Suprapubic skin (tissue), 4 donors: ENCODE measurements at places on chromosomes 2 and 18. TPM values are rescaled to one million over a fixed set of nuclear protein-coding genes. Genes with fewer than 3 reads are reported as not detected.

DNA sequence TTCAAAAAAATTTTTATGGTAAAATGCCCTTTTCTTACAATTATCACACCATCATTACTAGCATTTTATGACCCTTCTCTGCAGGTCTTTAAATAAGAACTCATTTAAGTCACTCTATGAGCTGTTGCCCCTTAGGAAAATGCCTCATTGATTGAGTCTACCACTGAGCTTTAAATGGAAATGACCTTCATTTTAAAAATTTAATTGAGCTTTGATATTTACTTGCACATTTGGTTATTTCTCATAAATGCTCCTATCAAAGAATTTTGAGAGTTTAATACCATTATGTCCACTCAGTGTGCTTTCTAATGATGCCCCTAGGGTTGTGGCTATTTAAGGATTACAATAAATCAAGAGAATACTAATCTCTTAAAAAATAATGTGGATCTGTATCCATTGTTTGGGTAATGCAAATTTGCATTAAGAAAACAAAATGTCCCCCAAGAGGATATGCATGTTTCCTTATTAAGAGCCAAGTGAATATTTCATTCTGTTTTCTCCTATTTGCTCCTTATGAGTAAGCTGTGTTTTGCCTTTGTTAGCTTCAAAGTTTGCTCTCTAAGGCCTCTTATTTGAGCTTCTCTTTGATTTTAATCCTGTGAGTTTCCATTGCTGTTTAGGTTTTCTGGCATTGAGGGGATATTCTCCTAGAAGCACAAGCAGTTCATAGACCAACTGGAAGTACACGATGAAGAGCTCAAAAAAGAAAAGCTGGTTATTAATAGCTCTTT lies 69.8 kb downstream of the CERS6 start:
- no peaks in the 10 kb centered on the region for H3K27me3 ChIP-seq
- peaks cover 87% of the 10 kb centered on the region for H3K4me1 ChIP-seq
- H3K27ac ChIP-seq, result peak overlapping the region; percentile 81

ALLC gene
- total RNA-seq, result not detected

DNA sequence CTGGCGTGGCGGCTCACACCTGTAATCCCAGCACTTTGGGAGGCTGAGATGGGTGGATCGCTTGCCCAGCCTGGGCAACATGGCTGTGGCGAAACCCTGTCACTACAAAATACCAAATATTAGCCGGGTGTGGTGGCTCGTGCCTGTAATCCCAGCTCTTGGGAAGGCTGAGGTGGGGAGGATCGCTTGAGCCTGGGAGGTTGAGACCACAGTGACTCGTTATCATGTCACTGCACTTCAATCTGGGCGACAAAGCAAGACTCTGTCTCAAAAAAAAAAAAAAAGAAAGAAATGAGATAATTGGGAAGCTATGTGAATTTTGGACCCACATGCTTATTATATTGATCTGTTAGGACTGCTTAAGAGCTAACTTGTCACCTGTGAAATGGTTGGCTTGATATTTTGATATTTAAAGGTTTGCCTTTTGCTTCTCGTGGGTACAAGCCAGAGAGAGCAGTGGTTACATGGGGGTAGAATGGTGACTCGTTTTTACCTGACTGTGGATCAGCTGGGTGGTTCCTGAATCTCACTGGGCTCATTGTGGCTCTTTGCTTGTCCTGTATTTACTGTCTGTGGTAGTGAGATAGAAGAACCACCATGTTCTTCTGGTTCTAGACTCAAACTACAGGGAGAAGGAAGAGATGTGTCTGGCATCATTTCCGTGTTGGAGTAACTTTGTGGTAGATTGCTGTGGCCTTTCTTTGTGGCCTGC lies 28.9 kb downstream of the ZNF532 start:
- no peak overlapping the region for H3K27ac ChIP-seq
- DNase-seq, result no peak
- peaks cover 5% of the 10 kb centered on the region for H3K36me3 ChIP-seq
- peaks cover 22% of the 10 kb centered on the region for H3K4me1 ChIP-seq

MARCO gene
- total RNA-seq, result 0.68 TPM

GRCh38 chr2:10911291-10912075 lies at the start of gene KCNF1:
Gene KCNF1, plus strand, starts transcription at chr2:10911934. Its CDS starts 493 bp downstream, at chr2:10912427.
- peak within 1 kb of the TSS; percentile 44 for H3K4me3 ChIP-seq
- no peak within 1 kb of the TSS for H3K27ac ChIP-seq
- H3K27me3 ChIP-seq, result peaks cover 54% of the 10 kb centered on the region

GRCh38 chr2:151465771-151466170 lies 56.1 kb downstream of the RIF1 start:
- no peak for DNase-seq
- H3K4me3 ChIP-seq, result no peak overlapping the region
- no peaks in the 10 kb centered on the region for H3K4me1 ChIP-seq
- H3K27me3 ChIP-seq, result no peaks in the 10 kb centered on the region

PSTPIP2 gene
- total RNA-seq, result 33.6 TPM

- no peaks in the 10 kb centered on the region for H3K4me1 ChIP-seq
- no peak overlapping the region for H3K27ac ChIP-seq
- H3K4me3 ChIP-seq, result no peak overlapping the region
- no peaks in the 10 kb centered on the region for H3K36me3 ChIP-seq
- DNase-seq, result no peak
- peaks cover 11% of the 10 kb centered on the region for H3K27me3 ChIP-seq
These were observed 100.4 kb downstream of the MMADHC start for GRCh38 chr2:149487189-149487588.

MCM6 gene
- 6.7 TPM for total RNA-seq

BOLL gene
- not detected for total RNA-seq

ZC3H8 gene
- total RNA-seq, result 10.1 TPM

GRCh38 chr18:30359521-30359920 lies 683.0 kb downstream of the DSC3 start:
- H3K27me3 ChIP-seq, result no peaks in the 10 kb centered on the region
- no peaks in the 10 kb centered on the region for H3K36me3 ChIP-seq
- H3K27ac ChIP-seq, result no peak overlapping the region
- H3K4me3 ChIP-seq, result no peak overlapping the region
- DNase-seq, result no peak

DNA sequence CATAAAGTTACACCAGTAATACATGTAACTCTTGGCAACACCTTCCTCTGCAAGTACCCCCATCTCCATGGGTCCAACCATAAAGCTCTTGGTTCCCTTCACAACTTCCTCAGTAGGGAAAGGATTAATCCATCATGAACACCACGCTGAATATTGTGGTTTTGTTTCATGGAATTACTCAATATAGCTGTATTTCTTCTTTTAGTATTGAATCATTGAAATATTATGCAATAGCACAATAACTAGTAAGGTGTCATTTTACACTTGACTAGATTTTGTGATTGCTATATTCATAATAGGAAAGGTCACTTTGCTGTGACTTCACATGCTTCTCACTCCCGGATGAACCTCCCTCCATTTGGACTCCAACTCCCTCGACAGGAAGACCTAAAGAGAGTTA lies 29.7 kb upstream of the PID1 start:
- H3K4me3 ChIP-seq, result no peak overlapping the region
- H3K36me3 ChIP-seq, result no peaks in the 10 kb centered on the region
- H3K27me3 ChIP-seq, result no peaks in the 10 kb centered on the region
- peak overlapping the region; percentile 1 for H3K27ac ChIP-seq

GRCh38 chr2:2263196-2263829 lies 67.8 kb downstream of the MYT1L start:
- no peaks in the 10 kb centered on the region for H3K4me1 ChIP-seq
- no peak for DNase-seq
- no peaks in the 10 kb centered on the region for H3K36me3 ChIP-seq
- no peaks in the 10 kb centered on the region for H3K27me3 ChIP-seq
- no peak overlapping the region for H3K4me3 ChIP-seq

- no peak for DNase-seq
- no peak overlapping the region for H3K4me3 ChIP-seq
- H3K36me3 ChIP-seq, result no peaks in the 10 kb centered on the region
- H3K27me3 ChIP-seq, result no peaks in the 10 kb centered on the region
- no peaks in the 10 kb centered on the region for H3K4me1 ChIP-seq
- no peak overlapping the region for H3K27ac ChIP-seq
These were observed 40.6 kb downstream of the CHST10 start for GRCh38 chr2:100376836-100377235.

PSME4 gene
- 66.1 TPM for total RNA-seq

DNA sequence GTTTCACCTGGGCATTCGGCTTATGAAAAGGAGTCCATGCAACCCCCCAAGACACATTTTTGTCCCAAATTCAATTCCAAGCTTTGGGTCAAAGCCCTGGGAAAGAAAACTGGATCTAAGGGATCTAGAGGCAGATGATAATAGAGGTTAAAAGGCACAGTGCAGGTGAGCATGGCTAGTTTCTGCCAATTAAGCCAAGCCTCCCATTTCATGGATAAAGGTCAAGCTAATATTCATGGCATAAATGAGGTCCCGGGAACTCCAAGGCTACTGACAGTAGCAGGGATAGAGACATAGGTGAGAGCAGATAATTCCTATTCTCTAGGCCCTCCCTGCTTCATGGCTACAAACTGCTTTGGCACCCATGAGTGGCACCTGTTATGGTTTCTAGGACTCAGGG lies 83.1 kb downstream of the CAMKMT start:
- no peak overlapping the region for H3K4me3 ChIP-seq
- no peak overlapping the region for H3K27ac ChIP-seq
- no peaks in the 10 kb centered on the region for H3K4me1 ChIP-seq
- no peak for DNase-seq
- H3K36me3 ChIP-seq, result no peaks in the 10 kb centered on the region
- H3K27me3 ChIP-seq, result no peaks in the 10 kb centered on the region

GRCh38 chr2:62065243-62065642 lies 130.7 kb upstream of the B3GNT2 start:
- no peak for DNase-seq
- H3K36me3 ChIP-seq, result no peaks in the 10 kb centered on the region
- H3K27me3 ChIP-seq, result no peaks in the 10 kb centered on the region
- H3K4me1 ChIP-seq, result no peaks in the 10 kb centered on the region
- no peak overlapping the region for H3K4me3 ChIP-seq
- no peak overlapping the region for H3K27ac ChIP-seq

DNA sequence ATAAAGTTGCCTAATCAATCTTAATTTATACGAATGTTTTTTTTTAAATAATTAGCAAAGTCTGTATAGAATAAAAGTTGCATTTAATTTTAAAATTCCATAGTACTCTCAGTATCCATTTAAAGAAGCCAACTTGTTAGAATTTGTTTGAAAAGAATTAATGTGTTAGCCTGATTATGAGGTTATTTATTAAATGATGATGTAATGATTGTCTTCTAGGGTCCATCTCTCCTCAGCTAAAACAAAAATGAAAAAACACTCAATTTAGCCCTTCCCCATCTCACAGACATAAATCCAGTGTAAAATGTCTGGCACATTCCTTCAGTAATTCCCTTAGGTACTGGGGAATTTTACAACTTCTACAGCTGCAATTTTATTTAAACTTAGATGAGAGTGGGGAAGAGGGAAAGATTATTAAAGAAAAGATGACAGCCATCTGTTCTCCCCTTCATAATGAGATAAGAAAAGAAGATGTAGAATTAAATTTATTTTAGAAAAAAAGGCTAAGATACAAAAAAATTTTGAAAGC lies 68.6 kb downstream of the BARD1 start:
- DNase-seq, result no peak
- no peak overlapping the region for H3K27ac ChIP-seq
- no peaks in the 10 kb centered on the region for H3K4me1 ChIP-seq

GRCh38 chr2:137493261-137493660 lies 471.0 kb upstream of the HNMT start:
- H3K36me3 ChIP-seq, result no peaks in the 10 kb centered on the region
- H3K4me1 ChIP-seq, result no peaks in the 10 kb centered on the region
- H3K4me3 ChIP-seq, result no peak overlapping the region
- H3K27ac ChIP-seq, result no peak overlapping the region

ANO7 gene
- total RNA-seq, result 1.3 TPM

GRCh38 chr2:47872941-47873340 lies 33.4 kb downstream of the FBXO11 start:
- DNase-seq, result no peak
- H3K4me1 ChIP-seq, result peaks cover 26% of the 10 kb centered on the region
- no peak overlapping the region for H3K4me3 ChIP-seq
- H3K36me3 ChIP-seq, result no peaks in the 10 kb centered on the region
- H3K27me3 ChIP-seq, result no peaks in the 10 kb centered on the region

DNA sequence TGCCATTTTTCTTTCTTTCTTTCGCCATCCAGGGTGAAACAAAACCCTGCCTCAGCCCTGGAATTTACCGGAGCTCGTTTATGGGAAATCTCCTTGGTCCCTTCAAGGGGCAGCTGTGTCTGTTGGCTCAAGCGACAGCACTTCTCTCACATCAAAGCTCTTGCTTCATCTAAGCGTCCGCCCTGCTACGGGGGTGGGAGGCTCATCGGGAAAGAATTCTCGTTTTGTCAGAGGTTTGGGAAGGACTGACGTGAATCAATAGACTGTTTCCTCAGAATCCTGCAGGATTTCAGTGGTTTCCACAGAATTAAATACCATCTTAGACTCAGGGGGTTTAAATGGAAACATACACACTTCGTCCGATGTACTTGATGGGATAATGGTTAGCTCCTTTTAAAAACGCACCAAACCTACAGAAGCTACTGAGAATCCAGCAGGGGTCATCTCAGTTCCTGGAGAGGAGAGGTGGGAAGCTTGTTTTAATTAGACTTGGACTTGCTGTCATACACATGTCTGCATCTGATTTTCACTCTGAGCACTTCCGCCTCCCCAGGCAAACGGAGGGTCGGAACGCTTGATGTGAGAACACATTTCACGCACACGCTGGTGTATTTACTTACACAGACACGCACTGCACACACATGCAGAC lies 91.6 kb downstream of the ASB1 start:
- H3K27ac ChIP-seq, result peak overlapping the region; percentile 27
- H3K4me1 ChIP-seq, result peaks cover 2% of the 10 kb centered on the region
- H3K36me3 ChIP-seq, result no peaks in the 10 kb centered on the region
- no peak overlapping the region for H3K4me3 ChIP-seq
- no peaks in the 10 kb centered on the region for H3K27me3 ChIP-seq

- no peak overlapping the region for H3K4me3 ChIP-seq
- H3K27ac ChIP-seq, result no peak overlapping the region
- no peaks in the 10 kb centered on the region for H3K36me3 ChIP-seq
- no peaks in the 10 kb centered on the region for H3K27me3 ChIP-seq
- no peak for DNase-seq
These were observed 920.2 kb upstream of the VRK2 start for GRCh38 chr2:57126410-57126809.

SRD5A2 gene
- not detected for total RNA-seq
